Bronchial epithelial cell (primary cell): ENCODE measurements at places on chromosomes 2 and 18. TPM values are rescaled to one million over a fixed set of nuclear protein-coding genes. Genes with fewer than 3 reads are reported as not detected.

C2orf66 gene
- under 0.01 and 0.38 TPM in 2 replicates for total RNA-seq

OTOS gene
- total RNA-seq: not detected in 2 replicates

FOXI3 gene
- under 0.01 TPM in 1 of 2 replicates, not detected in the other for total RNA-seq

FOXD4L1 gene
- total RNA-seq: 0.13 and 0.26 TPM in 2 replicates

KRTCAP3 gene
- total RNA-seq: 28.4 and 29.1 TPM in 2 replicates

IL1B gene
- total RNA-seq: 22.6 and 41.0 TPM in 2 replicates

GRCh38 chr2:38565333-38565732 is 37.4 kb downstream of the HNRNPLL start:
- DNase-seq: no peak

DNA sequence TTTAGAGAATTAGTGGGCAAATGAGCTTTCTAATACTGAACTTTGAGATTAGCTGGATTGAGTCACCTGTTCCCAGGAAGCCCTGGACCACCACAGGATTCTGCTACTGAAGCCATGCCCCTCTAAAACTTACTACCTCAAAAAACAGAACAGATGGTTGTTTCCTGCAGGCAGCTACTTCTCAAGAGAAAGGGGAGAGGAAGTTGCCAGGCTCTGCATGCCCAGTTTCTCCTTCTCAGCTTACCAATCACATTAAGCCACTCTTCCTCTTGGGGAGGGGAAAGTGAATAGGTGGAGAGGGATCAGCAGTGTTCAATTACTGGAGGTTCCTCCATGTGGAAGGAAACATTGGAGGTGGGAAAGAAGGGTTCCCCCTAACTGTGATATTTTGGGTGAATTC is 24.9 kb upstream of the C1GALT1C1L start:
- DNase-seq: no peak

DNA sequence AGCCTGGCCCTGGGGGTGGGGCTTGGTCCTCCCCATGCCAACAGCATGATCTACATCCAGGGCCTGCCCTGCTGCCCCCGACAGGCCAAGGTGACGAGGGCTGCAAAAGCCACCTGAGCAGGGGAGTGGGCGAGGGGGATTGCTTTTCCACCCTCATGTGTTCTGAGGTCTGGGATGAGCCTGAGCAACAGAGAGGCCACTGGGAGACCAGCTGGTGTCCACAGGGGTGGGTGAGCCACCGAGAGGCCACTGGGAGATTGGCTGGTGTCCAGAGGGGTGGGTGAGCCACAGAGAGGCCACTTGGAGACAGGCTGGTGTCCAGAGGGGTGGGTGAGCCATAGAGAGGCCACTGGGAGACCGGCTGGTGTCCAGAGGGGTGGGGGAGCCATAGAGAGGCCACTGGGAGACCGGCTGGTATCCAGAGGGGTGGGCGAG is 147.4 kb upstream of the GPC1 start:
- DNase-seq: no peak

GRCh38 chr18:63514888-63515678 is 27.1 kb upstream of the SERPINB12 start:
- no peak for DNase-seq

DNA sequence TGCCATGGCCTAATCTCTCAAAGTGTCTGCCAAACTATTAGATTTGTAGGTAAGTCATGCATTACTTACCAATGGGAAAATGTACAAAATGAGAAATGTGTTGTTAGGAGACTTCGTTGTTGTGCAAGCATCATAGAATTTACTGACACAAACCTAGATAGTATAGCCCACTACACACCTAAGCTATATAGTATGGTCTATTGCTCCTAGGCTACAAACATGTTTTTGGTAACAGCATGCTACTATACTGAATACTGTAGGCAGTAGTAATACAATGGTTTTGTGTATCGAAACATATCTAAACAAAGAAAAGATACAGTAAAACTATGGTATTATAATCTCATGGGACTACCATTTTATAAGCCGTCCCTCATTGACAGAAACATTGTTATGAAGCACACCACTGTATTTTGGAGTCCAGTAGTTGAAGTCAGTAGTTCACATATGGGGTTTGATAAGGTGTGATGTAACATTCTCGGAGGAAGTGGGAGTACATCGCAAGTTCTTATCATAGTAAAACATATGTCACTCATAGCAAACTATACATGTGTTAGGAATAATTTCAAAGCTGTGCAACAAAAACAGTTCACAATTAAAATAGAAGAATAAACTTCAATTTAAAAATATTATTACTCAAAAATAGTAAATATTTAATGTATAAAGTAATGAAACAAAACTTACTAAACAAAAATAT is 12.0 kb upstream of the GTF2A1L start:
- DNase-seq: no peak

DNA sequence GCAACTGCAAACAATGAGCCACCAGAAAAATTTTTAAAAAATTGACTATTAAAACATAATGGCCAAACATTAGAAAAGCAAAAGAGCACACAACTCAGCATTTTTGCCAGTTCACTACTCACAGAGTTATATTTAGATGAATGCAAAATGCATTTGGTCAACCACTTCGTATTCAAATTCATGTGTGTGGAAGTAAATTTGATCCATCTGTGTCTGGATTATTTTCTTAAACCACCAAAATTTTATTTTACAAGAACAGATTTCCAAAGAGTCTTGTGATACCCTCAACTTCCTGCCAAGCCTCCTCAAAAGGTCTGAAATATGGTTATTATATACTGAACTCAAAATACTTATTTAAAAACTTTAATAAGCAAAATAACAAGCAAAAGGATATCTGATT is 57.4 kb downstream of the PPP1R1C start:
- DNase-seq: no peak

GRCh38 chr2:240604291-240604938 is 17.9 kb downstream of the CAPN10 start:
- no peak for DNase-seq

- DNase-seq: no peak
Measured at GRCh38 chr2:55864351-55865084, 59.1 kb downstream of the EFEMP1 start.

- DNase-seq: no peak
Measured at GRCh38 chr2:169464882-169465281, 14.4 kb upstream of the BBS5 start.

GRCh38 chr2:144607099-144607498 is 87.2 kb upstream of the ZEB2 start:
- DNase-seq: no peak

- DNase-seq: no peak
Measured at GRCh38 chr2:122627388-122627787, 871.9 kb downstream of the TSN start.
